ENCODE measurements at places on chromosomes 5 and 9. TPM values are rescaled to one million over a fixed set of nuclear protein-coding genes. Genes with fewer than 3 reads are reported as not detected.

DNA sequence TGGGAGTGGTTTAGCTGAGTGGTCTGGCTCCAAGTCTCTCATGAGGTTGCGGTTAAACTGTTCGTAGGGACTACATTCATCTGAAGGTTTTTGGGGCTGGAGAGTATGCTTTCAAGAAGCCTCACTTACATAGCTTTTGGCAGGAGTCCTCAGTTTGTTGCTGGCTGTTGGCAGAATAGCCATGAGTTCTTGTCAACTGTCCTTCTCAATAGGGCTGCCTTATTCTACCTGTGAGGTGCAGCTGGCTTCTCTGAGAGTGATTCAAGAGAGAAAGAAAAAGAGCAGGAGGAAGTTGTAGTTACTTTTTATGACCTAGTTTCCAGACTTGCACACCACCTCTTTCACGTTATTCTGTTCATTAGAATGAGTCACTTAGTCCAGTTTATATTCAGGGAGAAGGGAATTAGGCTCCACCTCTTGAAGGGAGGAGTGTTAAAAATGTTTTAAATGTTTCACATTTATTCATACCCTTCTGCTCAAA, 33.2 kb downstream of the YTHDC2 start:
- H3K27ac ChIP-seq = no peak overlapping the region
- no peaks in the 10 kb centered on the region for H3K27me3 ChIP-seq
- H3K36me3 ChIP-seq = peaks cover 19% of the 10 kb centered on the region
- H3K4me1 ChIP-seq = no peaks in the 10 kb centered on the region

DNA sequence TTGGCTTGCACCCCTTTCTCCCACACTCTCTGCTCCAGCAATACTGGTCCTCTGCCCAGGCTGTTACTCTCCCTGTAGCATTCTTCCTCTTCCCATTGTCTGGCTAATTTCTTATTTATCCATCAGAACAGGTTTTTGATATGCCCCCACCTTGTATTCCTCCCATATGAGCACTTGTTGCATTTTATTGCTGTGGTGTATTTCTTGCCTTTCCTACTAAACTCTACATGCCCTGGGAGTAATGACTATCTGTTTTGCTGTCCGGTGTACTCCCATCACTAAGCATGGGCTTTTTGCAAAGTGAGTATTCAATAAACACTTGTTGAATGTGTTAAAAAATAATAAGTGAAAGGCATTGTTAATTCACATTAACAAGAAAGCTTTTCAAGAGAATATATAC, 104.3 kb upstream of the RANBP3L start:
- H3K36me3 ChIP-seq = no peaks in the 10 kb centered on the region
- DNase-seq = no peak

DNA sequence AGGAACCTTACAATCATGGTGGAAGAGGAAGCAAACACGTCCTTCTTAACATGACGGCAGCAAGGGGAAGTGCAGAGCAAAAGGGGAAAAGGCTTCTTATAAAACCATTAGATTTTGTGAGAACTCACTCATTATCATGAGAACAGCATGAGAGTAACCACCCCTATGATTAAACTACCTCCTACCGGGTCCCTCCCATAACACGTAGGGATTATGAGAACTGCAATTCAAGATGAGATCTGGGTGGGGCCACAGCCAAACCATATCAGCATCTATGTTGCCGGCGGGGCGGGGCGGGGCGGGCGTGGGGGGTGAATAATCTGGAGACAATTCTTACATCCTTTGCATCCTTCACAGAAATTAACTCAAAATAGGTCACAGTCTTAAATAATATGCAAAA, 58.8 kb upstream of the GFPT2 start:
- no peak for DNase-seq
- H3K27ac ChIP-seq = no peak overlapping the region
- no peaks in the 10 kb centered on the region for H3K27me3 ChIP-seq
- H3K36me3 ChIP-seq = no peaks in the 10 kb centered on the region
- H3K4me3 ChIP-seq = no peak overlapping the region

DNA sequence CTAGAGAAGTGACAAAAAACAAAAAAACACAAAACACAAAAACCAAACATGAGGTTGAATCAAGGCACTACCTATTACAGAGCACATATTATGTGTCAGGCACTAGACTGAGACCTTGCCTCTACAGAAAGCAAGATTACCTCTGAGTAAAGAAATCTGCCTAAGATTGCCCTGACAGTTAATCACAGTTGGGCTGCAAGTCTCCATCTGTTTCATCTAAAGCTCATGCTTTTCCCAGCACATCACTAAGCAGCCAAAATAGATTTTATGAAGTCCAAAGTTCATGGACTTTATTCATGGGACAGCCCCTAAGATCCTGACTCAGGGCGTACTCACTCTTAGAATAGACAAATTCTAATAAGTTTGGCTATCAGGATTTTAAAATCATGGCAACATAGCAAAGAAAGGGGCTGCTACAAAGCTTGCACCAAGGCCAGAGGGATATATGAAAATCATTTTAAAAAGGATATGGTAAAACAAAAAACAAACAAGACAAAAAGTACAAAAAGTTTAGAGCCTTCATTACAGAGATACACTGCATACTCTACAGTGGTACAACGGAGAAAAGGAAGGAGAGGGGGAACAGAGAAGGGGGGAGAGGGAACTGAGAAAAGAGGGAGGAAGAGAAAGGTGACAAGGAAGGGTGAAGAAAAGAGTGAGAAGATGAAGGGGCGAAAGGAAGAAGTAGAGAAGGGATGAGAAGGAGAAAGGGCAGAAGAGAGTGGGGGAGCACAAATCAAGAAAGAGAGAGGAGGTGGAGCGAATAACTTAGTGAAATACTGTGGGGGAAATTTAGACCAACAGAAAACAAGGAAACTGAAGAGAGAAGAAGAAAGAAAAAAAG, 58.2 kb downstream of the RICTOR start:
- H3K36me3 ChIP-seq = peaks cover 7% of the 10 kb centered on the region
- peaks cover under 1% of the 10 kb centered on the region for H3K4me1 ChIP-seq
- DNase-seq = no peak

NR5A1 gene
- total RNA-seq = not detected

GRCh38 chr5:104082754-104083153, 520.2 kb upstream of the NUDT12 start:
- no peak overlapping the region for H3K27ac ChIP-seq
- no peaks in the 10 kb centered on the region for H3K36me3 ChIP-seq
- H3K4me1 ChIP-seq = peaks cover 9% of the 10 kb centered on the region
- no peak overlapping the region for H3K4me3 ChIP-seq
- DNase-seq = no peak
- no peaks in the 10 kb centered on the region for H3K27me3 ChIP-seq

- H3K4me1 ChIP-seq = no peaks in the 10 kb centered on the region
- no peak overlapping the region for H3K27ac ChIP-seq
- no peak overlapping the region for H3K4me3 ChIP-seq
- H3K36me3 ChIP-seq = no peaks in the 10 kb centered on the region
- no peak for DNase-seq
- no peaks in the 10 kb centered on the region for H3K27me3 ChIP-seq
Measured at GRCh38 chr9:27125030-27125429, 16.0 kb downstream of the TEK start.

GRCh38 chr9:98700801-98701200, 7.9 kb downstream of the GABBR2 start:
- H3K27ac ChIP-seq = no peak overlapping the region
- no peak overlapping the region for H3K4me3 ChIP-seq
- H3K4me1 ChIP-seq = no peaks in the 10 kb centered on the region

DNA sequence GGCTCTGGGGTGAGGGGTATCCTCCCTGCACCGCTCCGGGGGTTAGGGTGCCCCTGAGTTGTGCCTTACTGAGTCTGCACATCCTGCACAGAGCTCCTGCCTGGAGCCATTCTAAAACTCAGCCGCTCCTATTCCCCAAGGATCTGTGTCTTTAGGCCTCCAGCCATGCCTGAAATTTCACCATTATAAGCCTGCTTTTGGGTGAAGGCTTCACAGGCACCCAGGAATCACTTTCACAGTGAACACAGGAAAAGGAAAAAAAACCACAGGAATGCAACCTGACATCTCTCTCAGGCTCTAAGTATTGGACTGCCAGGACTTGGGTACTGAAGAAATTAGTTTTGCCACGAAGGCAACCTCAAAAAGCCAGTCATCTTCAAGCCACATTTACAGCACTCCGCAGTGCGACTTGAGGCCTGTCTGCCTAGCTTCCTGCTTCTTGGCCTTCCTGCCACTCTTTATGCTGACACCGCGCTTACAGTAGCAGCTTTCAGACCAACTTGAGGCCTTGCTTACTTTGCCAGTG, 30.9 kb downstream of the GALNT10 start:
- H3K4me3 ChIP-seq = no peak overlapping the region
- no peaks in the 10 kb centered on the region for H3K4me1 ChIP-seq
- no peak overlapping the region for H3K27ac ChIP-seq
- peak; percentile 36 for DNase-seq
- H3K27me3 ChIP-seq = no peaks in the 10 kb centered on the region
- H3K36me3 ChIP-seq = no peaks in the 10 kb centered on the region

- no peaks in the 10 kb centered on the region for H3K36me3 ChIP-seq
- DNase-seq = no peak
- H3K27me3 ChIP-seq = no peaks in the 10 kb centered on the region
- H3K4me1 ChIP-seq = no peaks in the 10 kb centered on the region
- H3K27ac ChIP-seq = no peak overlapping the region
Measured at GRCh38 chr5:102638316-102638715, 116.8 kb upstream of the PAM start.

DNA sequence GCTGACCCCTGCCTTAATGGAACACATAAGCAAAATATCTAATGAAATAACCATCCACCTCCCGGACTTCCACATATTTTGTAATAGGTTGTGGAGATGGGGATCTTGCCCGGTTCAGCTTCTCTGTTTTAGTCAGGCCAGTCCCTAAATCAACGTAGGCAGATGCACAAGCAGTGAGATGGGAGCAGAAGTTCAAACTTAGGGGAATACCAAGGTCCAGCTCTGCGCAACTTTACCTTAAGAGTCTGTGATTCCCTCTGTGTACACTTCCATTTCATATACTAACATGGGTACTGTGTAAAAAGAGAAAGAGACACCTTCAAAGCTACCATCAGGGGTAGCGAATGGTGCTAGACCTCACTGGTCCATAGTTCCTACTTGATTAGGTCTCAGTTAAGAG, 110.9 kb downstream of the NTRK2 start:
- no peak overlapping the region for H3K27ac ChIP-seq
- peaks cover 23% of the 10 kb centered on the region for H3K27me3 ChIP-seq
- no peaks in the 10 kb centered on the region for H3K4me1 ChIP-seq
- H3K36me3 ChIP-seq = no peaks in the 10 kb centered on the region
- no peak overlapping the region for H3K4me3 ChIP-seq

DNA sequence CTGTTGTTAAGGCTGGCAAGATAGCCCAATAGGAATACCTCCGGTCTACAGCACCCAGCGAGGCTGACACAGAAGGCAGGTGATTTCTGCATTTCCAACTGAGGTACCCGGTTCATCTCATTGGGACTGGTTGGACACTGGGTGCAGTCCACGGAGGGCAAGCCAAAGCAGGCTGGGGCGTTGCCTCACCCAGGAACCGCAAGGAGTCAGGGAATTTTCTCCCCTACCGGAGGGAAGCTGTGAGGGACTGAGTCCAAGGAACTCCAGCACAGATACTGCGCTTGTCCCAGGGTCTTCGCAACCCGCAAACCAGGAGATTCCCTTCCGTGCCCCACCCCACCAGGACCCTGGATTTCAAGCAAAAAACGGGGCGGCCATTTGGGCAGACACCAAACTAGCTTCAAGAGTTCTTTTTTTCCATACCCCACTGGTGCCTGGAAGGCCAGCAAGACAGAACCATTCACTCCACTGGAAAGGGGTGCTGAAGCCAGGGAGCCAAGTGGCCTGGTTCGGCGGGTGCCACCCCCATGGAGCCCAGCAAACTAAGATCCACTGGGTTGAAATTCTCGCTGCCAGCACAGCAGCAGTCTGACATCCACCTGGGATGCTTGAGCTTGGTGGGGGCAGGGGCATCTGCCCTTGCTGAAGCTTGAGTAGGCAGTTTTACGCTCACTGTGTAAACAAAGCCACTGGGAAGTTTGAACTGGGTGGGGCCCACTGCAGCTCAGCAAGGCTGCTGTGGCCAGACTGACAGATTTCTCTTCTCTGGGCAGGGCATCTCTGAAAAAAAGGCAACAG, 647.2 kb downstream of the BNC2 start:
- H3K4me1 ChIP-seq = no peaks in the 10 kb centered on the region
- H3K4me3 ChIP-seq = no peak overlapping the region
- H3K36me3 ChIP-seq = no peaks in the 10 kb centered on the region
- no peaks in the 10 kb centered on the region for H3K27me3 ChIP-seq

GRCh38 chr5:137794863-137795262, 40.7 kb upstream of the HNRNPA0 start:
- DNase-seq = no peak
- H3K36me3 ChIP-seq = no peaks in the 10 kb centered on the region
- H3K27ac ChIP-seq = no peak overlapping the region
- H3K4me3 ChIP-seq = no peak overlapping the region
- no peaks in the 10 kb centered on the region for H3K4me1 ChIP-seq

PCDH1 gene
- 0.45 TPM for total RNA-seq

DNA sequence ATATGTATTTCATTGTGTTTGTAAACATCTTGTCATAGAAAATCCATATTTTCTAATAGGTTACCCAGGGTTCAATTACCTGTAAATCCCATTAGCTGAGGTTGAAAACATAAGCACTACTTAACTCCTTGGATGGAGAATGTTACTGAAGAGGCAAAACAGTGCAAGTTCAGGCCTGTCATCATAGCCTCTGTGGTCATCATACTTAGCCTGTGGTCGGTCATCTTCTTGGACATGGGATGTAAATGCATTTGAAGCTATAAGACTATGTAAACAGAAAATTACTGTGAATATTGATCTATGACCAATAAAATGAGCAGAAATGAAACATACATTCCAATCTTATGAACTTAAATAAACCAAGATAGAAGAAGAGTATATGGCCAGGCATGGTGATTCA, 164.7 kb downstream of the CHSY3 start:
- no peaks in the 10 kb centered on the region for H3K36me3 ChIP-seq
- no peak for DNase-seq
- H3K4me1 ChIP-seq = no peaks in the 10 kb centered on the region
- no peak overlapping the region for H3K4me3 ChIP-seq

- no peaks in the 10 kb centered on the region for H3K36me3 ChIP-seq
- no peak for DNase-seq
- H3K27me3 ChIP-seq = no peaks in the 10 kb centered on the region
- H3K27ac ChIP-seq = no peak overlapping the region
- peaks cover 6% of the 10 kb centered on the region for H3K4me1 ChIP-seq
- H3K4me3 ChIP-seq = no peak overlapping the region
Measured at GRCh38 chr9:131361202-131361833, 32.6 kb upstream of the PRRC2B start.

DNA sequence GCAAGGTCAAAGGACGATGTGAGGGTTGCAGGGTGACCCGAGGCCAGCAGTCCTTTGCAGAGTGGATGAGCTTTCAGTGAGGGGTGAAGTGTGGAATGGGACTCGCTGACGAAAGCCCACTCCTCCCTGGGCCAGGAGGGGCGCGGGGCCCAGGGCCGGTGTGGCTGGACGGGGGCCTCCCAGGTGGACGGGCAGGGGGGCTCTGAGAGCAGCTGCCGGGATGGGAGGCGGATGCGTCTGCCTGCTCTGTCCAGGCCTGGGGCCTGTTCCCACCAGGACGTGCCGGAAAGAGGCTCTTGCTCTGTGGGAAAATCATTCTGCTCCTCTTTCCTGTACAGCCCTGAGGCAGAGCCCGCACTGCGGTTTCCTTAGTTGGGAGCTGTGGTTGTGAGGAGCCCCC, 24.3 kb downstream of the IRX4 start:
- H3K36me3 ChIP-seq = no peaks in the 10 kb centered on the region
- H3K27ac ChIP-seq = no peak overlapping the region
- H3K27me3 ChIP-seq = peaks cover 54% of the 10 kb centered on the region
- no peak for DNase-seq
- no peaks in the 10 kb centered on the region for H3K4me1 ChIP-seq
- no peak overlapping the region for H3K4me3 ChIP-seq

- H3K4me3 ChIP-seq = no peak overlapping the region
- H3K36me3 ChIP-seq = no peaks in the 10 kb centered on the region
- no peak overlapping the region for H3K27ac ChIP-seq
- peaks cover 8% of the 10 kb centered on the region for H3K27me3 ChIP-seq
- no peak for DNase-seq
Measured at GRCh38 chr5:159861086-159861485, 55.2 kb upstream of the ADRA1B start.
